Breast epithelium (tissue), 4 donors: ENCODE measurements at places on chromosomes 4 and X. TPM values are rescaled to one million over a fixed set of nuclear protein-coding genes. Genes with fewer than 3 reads are reported as not detected.

Gene APLN
- 5.9 TPM for total RNA-seq

Gene NLGN4X
- 2.0 TPM for total RNA-seq

- DNase-seq: no peak
Observed at GRCh38 chr4:43757147-43757546, 691.5 kb downstream of the KCTD8 start.

DNA sequence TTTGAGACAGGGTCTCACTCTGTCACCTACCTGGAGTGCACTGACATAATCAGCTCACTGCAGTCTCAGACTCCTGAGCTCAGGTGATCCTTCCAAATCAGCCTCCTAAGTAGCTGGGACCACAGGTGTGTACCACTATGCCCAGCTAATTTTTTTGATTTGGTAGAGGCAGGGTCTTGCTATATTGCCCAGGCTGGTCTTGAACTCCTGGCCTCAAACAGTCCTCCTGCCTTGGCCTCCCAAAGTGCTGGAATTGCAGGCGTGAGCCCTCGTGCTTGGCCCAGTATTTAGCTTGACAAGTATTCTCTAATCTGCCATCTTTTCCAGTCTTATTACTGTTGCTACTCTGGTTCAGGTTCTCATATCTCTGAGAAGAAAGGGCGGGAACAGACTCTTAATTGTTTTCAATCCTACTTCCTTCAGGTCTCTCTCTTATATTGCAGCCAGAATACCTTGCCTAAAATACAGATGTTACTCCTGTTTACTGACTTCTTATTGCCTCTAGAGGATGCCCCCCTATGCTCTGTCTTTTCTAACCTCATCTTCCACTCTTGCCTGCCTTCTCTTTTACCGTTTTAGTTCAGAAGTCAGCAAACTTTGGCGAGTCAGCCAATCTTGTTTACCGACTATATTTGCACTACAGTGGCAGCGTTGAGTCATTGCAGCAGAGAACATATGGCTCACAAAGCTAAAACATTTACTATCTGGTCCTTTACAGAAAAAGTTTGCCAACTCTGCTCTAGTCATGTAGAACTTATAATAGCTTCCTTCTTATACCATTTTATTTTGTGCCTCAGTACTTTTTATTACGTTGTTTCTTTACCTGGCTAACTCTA, 19.0 kb downstream of the MRPL1 start:
- DNase-seq: no peak

Gene CFI
- total RNA-seq: 32.1 TPM
